Stimulated activated CD8-positive, alpha-beta memory T cell treated with anti-CD3 and anti-CD28 coated beads, Interleukin-4, amount 100 ng/mL, for 1 hour (primary cell): ENCODE measurements at places on chromosomes 7 and 10.

GRCh38 chr7:47513741-47514241 is 68.1 kb downstream of the TNS3 start:
- no peak for DNase-seq

DNA sequence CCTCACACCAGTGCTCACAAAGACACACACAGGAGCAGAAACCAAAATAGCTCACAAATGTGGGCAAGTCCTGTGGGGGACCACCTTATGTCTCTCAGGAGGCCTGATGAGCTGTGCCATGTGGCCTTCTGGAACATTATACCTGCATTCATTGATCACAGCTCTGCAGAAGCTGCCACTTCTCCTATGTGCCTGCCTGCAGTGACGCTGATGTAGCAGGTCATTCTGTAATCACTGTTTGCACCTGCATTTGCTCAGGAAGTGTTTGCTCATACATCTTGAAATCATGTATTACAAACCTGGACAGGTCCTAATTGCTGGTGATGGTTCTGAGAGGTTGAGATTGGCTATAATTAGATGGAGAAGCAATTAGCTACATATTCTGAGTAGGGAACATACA is 310.2 kb downstream of the AUTS2 start:
- no peak for DNase-seq

DNA sequence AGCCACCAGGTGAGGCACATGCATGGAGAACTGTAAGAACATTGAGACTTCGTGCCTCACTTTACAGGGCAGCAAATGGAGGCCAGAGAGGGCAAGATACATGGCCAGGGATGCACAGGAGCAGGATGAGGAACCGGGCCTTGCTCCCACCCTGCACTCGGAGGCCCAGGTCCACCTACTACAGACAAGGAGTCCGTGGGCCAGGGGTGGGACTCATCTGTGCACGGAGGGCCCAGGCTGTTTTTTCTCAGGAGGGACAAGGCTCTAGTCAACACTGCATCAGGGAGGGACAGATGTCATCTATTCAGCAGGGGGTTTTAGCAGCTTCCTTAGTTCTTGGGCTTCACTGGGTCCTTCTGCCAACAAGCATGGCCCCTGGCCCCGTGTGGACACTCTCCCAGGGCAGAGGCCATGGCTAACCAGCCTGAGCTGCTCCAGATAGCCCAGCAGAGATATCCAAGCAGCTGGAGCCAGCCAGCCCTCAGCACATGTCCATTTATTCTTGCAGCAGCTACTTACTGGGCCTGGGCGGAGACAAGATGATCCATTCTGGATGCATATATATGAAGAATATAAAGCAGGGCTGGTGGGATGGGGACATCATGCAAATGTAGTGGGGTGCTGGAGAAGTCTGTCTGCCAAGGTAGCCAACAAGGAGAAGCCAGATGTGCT is 134.5 kb upstream of the RET start:
- DNase-seq: no peak

GRCh38 chr7:81839708-81840369 is 70.0 kb upstream of the HGF start:
- DNase-seq: no peak

- DNase-seq: no peak
Observed at GRCh38 chr7:100947792-100948191, 1.5 kb upstream of the MUC3A start.

DNA sequence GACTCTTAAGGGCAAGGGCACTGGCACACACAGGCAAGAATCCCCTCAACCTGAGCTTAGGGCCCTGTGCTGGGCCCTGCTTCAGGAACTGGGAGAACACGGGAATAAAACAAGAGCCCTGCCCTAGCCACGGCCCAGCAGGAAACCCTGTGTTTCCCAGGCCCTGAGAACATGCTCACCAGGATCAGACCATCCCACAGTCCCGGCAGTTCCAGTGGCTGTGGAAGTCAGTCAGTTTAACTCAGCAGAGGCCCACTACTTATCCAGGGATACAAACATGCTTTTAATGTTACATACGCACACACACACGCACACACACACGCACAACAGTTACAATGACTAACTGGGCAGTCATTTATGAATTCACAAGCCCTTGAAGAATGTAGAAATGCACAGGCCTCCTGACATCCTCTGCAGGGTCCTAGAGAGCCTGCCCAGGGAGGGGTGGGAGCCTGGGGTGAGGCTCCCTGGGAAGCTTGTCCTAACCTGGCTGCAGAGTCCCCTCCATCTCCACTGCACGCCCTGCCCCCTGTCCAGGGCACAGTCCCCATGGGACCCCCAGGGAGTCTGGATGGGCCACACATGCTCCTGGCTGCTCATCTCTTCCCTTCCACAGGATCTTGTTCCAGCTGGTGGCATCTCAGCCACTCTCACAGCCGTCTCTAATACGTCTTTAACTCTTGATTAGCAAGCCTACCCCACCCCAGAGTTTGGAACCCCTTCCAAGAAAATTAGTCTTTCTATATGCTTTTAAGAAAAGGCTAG is 97.6 kb downstream of the TCERG1L start:
- no peak for DNase-seq
